ENCODE measurements at places on chromosomes 1 and 21.
A peak's percentile ranks its signal among the peaks of the same experiment; 100 is the strongest.

GRCh38 chr1:213714645-213715044 is 273.1 kb upstream of the PROX1 start:
- ATAC-seq: no peak

- ATAC-seq: no peak
Observed at GRCh38 chr1:179935909-179936496, 18.6 kb upstream of the CEP350 start.

DNA sequence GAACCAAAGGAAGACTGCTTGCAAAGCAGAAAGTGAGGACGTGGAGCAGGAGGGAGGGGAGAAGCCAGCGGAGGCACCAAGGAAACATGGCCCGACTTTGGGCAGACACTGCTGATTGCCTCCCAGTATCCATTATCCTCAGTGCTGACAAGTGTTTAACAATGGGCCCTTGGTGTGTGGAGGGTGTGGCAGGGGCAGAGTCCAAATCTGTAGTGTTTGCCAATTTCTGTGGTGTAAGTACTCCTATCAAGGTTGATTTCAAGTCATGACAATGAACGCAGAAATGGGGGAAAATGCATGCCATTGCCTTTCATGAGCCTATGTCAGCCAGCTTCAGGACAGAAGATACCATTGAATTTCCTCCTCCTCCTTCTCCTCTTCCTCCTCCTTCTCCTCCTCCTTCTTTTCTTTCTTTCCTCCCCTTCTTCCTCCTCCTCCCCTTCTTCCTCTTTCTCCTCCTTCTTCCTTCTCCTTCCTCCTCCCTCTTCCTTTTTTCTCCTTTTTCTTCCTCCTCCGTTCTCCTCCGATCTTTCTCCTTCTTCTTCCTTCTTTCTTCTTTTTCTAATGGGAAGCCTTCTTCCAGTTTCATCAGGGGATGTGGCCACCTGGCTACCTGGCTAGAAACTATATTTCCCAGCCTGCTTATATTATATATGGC is 10.3 kb upstream of the PHC2 start:
- ATAC-seq: no peak

DNA sequence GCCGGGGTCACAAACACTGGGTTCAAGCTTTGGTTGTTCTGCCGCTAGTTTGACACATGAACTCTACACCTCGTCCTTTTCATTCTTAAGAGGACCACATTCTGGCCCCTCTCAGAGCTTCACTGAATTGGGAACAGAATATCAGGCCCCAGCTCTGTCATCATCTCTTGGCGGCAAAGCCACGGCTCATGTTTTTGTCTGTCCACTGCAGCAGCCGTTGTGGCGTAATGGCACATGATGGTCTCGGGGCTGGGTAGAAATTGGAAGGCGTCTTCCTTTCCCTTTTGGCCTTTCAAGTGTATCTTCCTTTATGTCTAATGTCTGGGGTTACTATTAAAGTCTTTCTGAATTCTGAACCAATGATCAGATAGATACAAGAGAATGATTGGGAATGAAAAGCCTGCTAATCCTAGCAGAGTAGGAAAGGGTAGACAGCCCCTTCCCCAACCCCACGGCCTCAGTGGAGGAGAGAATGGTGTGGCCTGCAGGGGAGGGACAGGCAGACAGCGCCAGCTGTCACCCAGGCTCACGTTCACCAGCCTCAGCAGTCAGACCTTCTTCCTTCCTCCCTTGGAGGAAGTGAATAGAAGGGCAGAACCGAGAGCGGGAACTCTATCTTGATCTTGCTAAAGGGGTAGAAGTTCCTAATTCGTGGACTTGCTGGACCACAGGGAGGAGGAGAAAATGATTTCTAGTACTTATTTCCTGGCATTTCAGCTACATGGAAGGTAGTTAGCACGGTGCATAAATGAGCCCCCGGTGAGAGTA is 498.1 kb downstream of the KIF26B start:
- no peak for ATAC-seq

GRCh38 chr1:112346801-112347350 is 49.1 kb upstream of the CTTNBP2NL start:
- ATAC-seq: no peak

- no peak for ATAC-seq
Observed at GRCh38 chr1:177106614-177107365, 57.7 kb downstream of the ASTN1 start.

DNA sequence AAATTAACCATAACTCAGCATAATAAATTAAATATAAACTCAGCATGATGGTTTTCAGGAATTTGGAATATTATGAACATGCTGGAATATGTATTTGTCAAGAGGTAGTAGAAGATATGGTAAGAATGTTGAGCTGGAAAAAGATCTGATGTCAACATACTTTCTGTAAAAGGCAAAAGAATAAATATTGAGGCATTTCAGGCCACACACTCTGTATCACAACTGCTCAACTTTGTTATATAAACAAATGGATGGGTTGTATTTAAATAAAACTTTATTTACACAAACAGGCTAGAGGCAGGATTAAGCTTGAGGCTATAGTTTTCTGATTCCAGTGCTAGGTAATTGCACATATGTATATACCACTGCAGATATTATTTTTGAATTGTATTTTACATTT is 1409.4 kb downstream of the MRPL39 start:
- no peak for ATAC-seq

DNA sequence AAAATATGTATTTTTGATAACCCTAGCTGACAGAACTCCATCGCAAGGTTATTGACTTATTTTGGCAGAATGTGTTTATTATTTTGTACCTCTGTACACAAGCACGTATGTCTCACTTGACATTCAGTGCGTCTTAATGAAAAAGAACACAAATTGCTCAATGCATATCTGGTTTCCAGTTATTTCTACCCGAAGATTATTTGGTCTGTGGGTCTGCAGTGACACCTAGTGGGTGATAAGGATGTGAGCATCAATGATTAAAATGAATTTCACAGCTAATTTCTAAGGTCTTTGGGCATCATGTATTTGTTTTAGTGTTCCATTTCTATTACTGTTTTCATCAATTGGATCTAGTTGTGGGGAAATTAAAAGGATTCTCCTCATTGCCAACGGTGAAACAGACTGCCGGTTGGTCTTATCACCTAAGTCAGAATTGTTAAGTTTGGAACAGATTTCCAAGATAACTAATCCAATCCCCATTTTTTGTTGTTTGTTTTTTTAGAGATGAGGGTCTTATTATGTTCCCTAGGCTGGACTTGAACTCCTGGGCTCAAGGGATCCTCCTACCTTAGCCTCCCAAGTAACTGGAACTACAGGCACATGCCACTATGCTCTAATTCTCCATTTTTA is 13.9 kb downstream of the DDX20 start:
- peak; percentile 23 for ATAC-seq

GRCh38 chr1:42259059-42259738 is 75.8 kb downstream of the FOXJ3 start:
- no peak for ATAC-seq

DNA sequence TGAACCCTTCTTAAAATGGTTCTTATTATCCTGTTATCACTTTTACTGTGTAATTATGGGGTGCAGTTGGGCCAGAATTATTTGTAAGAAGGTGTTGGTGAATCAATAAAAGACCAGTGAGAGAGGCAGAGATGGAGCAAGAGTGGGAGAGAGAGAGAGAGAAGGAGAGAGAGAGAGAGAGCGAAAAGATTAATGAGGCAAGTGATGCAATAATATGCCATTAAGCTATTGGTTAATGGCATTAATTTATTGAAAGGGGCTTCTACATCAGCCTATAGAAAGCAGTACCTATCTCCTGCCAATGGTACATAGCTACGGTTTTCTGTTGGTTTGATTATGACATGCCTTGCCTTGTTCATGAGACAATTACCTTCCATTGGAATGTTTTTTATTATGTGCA is 388.7 kb downstream of the RPS6KC1 start:
- no peak for ATAC-seq

- no peak for ATAC-seq
Observed at GRCh38 chr1:22935433-22935832, 37.2 kb downstream of the LACTBL1 start.

GRCh38 chr1:160058087-160058486 is 11.9 kb downstream of the KCNJ10 start:
- ATAC-seq: no peak

DNA sequence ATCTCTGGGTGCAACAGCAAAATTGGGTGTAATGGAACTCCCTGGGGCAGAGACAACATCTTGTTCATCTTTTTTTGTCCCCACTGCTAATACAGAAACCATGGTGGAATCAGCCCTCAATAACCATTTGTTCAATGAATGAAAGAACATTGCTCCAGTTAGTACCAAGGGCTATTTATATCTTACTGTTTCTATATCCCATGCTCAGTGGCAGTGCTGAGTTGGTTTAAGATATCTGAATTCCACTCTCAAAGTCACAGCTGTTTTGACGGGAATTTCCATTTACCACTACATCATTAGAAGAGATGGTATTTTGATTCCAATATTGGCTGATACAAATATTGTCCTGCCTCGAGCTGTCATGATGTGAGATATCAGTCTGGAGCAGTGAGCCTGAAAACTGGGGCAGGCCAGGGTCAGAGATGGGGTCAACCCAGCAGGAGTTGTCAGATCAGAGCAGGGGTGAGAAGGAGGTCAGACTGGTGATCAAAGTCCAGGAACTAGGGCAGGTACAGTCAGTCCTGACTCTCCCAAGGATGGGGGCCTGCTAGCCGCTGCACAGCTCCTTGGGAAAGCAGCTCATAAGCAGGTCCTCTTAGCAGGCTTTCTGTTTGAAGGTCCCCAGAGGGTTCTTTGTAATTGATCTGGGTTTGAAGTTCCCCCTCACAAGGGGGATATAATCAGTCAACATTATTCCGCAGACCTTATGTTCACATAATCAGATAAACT is 5.8 kb upstream of the PHC2 start:
- ATAC-seq: no peak

GRCh38 chr1:78536427-78536826 is 45.7 kb downstream of the PTGFR start:
- ATAC-seq: no peak

DNA sequence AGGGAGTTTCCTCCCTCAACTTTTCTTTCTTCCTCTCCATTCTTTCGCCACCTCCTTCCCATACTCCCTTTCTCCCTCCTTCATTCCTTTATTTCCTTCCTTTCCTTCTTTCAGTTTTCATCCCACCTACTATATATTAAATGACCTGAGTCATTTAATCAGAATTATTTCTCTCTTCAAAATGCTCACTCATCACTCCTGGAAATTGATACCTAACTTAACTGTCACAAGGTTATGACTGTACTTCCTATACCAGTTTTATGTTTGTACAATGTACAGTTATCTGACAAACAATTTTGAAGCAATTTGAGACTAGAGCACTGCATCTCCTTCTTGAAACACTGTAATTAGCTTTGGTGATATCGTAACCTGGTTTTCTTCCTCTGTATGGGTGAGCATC is 41.4 kb downstream of the NEXN start:
- ATAC-seq: no peak

DNA sequence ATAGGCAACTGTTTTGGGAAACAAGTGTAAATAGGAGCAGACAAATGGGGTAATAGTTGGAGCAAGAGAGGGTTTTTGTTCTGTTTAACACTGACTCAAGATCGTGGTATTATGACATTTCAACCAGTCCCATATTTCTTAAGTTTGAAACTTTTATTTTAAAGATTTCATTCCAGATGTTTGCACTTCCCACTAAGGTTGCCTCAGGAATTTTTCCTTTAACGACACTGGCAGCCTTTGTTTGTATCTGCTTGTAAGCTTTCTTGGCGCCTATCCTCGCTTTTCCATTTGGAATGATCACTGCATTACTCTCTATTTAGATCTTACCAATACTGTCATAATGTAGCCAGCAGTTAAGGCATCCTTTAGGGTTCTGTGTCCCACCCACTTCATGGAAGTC is 67.7 kb downstream of the ALG6 start:
- ATAC-seq: no peak

DNA sequence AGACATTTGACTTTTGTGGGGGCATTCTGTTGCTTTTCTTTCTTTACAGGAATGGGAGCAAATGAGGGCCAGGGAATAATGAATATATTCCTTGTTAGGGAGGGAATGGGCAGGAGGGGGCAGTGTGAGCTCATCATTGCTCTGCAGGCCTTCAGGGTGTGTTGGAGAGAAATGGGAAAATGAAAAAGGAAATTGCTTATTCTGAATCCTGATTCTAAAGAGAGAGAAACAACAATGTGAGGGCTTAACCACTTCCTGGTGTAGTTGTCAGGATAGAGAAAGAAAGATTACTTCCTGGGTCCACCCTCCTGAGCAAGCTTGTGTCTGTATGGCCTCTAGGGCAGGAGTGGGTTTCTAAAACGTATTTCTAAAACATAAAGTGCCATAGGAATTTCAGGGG is 28.3 kb downstream of the VANGL2 start:
- peak; percentile 49 for ATAC-seq

GRCh38 chr1:30588311-30589073 is 134.9 kb downstream of the MATN1 start:
- ATAC-seq: no peak

Data from activated T-helper 17 cell treated with anti-CD3 and anti-CD28 coated beads, Interleukin-2, amount 50 U/mL, for 72 hours (primary cell).